ENCODE measurements at places on chromosomes 7 and 10. TPM values are rescaled to one million over a fixed set of nuclear protein-coding genes. Genes with fewer than 3 reads are reported as not detected.

DGKB gene
- 3.6 TPM for total RNA-seq

PGAM2 gene
- 0.85 TPM for total RNA-seq

PRTFDC1 gene
- 4.7 TPM for total RNA-seq

SEMA4G gene
- total RNA-seq: 15.3 TPM

HOXA10 gene
- total RNA-seq: 11.2 TPM
